Globus pallidus (tissue), 1 donor: ENCODE measurements at places on chromosomes 6 and 20.
A peak's percentile ranks its signal among the peaks of the same experiment; 100 is the strongest.

DNA sequence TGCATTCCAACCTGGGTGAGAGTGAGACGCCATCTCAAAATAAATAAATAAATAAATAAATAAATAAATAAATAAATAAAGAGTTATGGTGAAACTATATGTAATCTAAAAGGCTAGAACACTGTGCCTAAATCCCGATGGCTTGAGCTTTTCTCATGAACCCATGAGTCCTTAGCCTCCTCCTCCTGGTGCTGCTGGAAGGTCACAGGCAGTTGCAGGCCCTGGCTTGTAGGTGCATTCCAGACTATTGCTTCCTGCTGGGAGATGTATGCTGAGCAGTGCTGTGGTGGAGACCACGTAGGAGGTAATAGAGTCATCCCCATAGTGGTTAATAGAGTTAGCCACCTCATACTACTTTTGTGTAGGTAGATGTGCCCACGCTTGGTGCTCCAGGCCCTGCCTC, 12.5 kb downstream of the PTK7 start:
- DNase-seq: no peak

- DNase-seq: no peak
Measured at GRCh38 chr20:2130683-2131082, 29.1 kb downstream of the STK35 start.

DNA sequence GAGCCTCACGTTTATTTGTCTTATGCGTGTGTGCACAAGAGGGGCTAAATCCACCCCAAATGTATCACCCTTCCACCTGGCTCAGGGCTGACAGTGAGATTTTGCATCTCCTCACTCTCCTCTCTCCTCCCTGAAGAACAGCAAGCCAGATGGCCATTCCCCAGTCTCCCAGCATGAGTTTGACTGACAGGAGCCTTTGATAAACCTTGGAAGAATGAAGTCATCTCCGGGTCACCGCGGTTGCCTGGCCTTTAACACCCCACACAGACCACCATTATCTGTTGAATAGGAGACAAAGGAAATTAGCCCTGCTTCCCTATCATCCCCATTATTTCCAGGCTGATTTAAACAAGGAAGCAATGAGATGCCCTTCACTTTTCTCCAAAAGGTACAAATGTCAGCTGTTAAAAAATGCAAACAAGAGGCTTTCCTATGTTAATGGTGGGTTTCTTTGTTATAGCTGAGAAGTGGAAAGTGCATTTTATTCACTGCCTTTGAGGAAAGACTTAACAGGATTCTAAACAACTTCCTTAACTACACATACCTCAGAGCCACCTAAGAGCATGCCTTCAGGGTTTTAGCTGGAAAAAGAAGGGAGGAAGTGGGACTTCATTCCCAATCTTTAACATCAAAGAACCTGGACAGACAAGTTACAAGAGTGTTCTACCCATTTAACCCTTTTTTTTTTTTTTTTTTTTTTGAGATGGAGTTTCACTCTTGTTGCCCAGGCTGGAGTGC, 524.8 kb upstream of the ID4 start:
- no peak for DNase-seq

- no peak for DNase-seq
Measured at GRCh38 chr20:63834491-63834880, 3.4 kb upstream of the ZBTB46 start.

- no peak for DNase-seq
Measured at GRCh38 chr6:33699739-33700138, 11.8 kb downstream of the UQCC2 start.

- no peak for DNase-seq
Measured at GRCh38 chr6:159678574-159678973, 14.5 kb downstream of the SOD2 start.

GRCh38 chr20:35326021-35326739, 34.0 kb upstream of the FAM83C start:
- DNase-seq: peak; percentile 20

DNA sequence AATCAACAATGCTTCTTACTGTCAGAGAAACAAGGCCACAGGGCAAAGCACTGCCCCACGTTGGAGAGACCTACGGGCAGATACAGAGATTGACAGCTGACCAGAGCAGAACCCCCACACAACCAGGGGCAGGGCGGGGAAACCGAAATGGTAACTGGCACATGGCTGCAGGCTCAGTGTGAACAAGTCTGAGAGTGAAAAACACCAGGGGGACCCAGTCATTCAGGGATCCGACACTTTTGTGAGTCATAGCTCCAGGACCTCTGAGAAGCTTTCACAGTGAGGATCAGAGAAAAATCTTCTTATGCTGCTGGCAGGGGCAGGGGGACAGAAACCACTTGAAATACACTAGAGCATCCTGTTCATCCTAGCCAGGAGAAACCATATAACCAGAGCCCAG, 254.2 kb downstream of the C6orf118 start:
- peak; percentile 60 for DNase-seq

DNA sequence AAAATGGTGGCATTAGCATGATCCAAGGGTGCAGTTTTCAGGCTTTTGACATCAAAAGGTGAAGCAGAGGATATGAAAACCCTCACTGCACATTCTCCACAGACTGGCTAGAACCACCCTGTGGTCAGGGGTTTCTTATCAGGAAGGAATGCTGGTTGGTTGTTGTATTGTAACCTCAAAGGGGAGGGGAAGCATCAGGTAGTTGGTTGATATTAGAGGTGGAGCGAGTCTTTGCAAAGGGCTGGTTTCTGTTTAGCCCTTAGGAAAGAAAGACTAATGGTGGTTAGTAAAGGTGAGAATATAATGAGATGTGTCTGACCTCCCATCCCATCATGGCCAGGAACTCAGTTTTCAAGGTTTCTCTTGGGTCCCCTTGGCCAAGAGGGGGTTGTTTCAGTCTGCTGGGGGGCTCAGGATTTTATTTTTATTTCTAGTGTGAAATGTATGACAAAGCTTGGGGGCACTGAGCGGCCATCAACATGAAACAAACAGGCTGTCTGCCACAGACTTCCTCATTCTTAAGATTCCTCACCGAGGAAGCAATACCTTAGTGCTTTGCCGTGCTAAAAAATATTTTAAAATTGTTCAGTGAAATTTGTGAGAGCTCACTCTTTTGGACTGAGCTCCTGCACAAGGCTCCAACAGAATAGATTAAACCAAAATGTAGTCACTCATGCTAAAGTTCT, 47.5 kb upstream of the PROKR2 start:
- DNase-seq: no peak

DNA sequence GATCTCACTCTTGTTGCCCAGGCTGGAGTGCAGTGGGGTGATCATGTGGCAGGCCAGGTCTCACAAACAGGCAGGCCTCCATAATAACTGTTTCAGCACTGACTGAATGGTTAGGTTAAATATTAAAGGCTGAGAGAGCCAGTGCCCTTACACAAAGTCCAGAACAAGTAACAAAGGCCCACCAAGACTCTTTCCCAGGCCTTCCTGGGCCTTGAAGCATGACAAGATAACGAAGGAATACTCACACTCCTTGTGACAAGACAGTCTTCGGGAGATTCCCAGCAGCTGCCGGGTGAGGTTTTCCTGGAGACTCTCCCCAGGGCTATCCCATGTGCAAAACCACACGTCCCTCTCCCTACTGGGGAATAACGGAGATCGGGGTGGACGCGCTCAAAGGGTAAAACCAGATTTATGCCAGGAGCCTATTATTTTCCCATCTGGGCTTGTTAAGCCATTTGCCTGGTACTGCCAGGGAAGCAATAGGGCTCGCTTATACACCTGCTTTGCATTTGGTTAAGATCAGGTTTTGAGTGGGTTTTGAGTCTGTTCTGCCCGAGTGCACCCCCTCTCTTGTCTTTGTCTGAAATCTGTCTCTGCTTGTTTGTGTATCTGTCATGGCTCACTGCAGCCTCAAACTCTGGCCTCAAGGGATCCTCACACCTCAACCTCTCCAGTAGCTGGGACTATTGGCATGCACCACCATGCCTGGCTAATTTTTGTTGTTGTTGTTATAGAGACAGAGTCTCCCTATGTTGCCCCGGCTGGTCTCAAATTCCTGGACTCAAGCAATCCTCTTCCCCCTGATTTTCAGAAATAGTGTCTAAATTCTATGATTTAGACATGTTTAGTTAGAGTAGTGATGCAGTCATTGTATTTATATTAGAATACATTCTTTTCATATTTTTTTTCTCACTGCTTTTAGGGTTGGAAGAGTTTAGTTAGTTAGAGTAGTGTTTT, 1.4 kb upstream of the ENPP3 start:
- DNase-seq: no peak

DNA sequence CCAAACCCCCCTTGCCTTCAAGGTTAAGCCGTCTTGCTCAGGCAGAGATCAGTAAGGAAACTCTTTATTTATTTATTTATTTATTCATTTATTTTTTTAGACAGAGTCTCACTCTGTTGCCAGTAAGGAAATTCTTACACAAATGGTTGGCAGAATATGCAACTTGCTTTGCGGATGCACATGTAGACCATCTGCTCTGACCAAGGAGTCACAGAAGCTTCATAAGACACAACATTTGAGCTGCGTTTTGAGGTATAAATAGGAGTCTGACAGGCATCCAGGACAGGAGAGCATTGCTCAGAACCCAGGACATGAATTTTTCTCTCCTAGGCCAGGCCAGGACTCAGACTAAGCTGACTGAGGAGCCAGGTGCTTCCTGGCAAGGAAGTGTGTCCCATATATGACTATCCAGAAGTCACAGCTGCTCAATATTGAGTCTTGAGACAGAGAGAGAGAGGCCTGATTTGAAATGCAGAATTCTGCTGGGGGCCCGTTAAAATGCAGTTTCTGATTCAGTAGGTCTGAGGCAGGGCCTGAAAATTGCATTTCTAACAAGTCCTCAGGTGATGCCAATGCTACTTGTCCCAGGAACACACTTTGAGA, 43.9 kb downstream of the HLA-A start:
- DNase-seq: no peak

- no peak for DNase-seq
Measured at GRCh38 chr20:45469336-45470261, at the start of gene WFDC2. Gene WFDC2 (plus strand): TSS chr20:45469753. CDS start chr20:45469782, 29 bp downstream.

DNA sequence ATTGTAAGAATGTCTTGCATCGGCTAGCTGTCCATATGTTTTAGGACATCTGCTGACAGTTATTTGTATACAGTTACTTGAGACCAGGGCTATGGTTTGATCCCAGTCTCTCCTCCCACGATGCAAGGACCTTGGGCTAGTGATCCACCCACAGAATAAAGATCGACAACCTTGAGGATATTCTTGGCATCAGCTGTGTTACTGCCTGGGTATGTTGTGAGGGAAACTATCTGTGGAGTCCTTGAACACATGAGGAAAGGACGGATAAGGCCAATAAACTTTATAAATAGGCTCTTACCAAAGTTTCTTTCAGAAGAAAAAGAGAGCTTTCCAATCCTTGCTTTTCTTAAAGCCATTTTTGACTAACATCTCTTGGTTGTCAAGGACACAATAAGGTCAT, 70.8 kb upstream of the HEY2 start:
- DNase-seq: no peak

- no peak for DNase-seq
Measured at GRCh38 chr20:40481743-40482458, 207.1 kb downstream of the MAFB start.

DNA sequence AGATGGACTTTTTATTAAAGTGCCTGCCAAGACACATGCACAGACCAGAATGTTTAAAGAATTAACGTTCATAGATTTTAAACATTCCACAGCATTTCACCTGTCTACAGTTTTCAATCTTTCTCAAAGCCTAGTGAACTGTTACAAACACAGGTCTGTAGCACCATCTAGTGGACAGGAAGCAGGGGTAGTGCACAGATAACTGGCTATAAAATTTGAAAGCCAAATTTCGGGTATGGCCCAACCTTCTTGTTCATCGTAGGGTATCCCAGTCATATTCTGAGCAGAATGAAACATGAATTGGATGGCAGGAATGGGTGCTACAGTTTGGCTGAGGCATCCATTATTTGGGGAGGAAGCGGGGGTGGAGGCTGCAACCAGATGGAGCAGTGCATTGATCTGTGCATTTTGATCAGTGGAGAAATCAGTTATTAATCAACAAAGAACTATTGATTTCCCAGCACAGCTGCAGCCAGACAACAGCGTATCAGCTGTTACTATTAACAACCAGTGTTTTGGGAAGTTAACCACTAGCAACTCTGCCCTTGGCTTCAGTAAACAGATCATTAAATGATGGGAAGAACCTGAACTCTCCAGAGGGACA, 56.1 kb upstream of the B3GAT2 start:
- DNase-seq: peak; percentile 51

DNA sequence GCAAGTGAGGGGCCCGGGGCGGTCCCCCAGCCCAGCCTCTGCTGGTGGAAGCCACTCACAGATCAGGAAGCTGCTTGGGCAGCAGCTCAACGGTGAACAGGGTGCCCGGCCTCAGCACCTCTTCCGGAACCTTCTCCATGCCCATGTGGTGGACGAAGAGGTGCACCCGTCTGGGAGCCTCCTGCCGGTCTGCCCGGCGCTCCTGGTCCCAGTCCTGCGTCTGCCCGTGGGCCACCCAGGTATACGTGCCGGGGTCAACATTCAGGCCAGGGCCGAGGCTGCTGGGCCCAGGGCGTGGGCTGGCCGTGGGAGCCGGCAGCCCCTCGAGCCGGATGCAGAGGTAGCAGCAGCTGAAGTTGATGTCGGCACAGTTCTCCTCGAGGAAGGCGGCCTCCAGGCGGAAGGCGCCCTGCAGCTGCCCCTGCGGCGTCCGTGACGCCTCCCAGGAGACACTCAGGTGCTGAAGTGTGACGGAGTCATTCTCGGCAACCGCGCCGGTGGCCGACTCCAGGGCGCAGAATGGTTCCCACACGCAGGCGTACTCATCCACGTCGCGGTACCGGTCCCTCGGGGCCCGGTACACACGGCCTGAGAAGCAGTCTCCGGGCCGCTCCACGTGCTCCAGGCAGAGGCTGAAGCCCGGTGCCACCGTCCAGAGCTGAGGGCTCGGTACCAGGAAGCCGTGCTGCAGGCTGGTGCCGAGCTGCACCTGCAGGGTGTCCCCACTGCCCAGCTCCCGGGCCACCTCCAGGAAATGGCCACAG, 8.7 kb downstream of the FNDC11 start:
- DNase-seq: no peak

DNA sequence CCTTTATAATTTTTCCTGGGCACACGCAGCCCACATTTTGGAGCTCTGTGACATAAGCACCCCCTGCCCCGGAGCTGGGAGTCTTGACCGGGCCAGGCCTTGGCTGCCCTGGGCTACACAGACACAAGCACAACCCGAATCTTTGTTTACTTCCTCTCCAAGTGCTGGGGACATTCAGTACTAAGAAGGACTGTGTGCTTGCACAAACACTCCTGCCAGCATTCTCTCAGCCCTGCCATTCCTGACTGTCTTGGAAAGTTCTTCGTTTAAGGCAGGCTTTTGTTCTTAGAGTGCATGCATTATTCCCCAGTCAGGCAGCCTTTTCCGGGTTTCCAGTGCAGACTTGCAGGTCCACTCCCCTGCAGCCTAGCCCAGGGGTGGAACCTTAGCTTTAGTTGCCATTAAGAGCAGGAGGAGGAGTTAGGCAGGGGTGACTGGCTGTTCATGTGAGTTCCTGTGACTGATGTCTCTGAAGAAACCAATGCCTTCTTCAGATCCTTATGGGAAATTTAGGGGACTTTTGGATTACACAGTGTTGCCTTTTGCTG, 28.6 kb downstream of the FOXO3 start:
- DNase-seq: peak; percentile 79

- DNase-seq: no peak
Measured at GRCh38 chr20:47816487-47817451, 31.5 kb upstream of the SULF2 start.
